ENCODE measurements at places on chromosomes 2 and 18. TPM values are rescaled to one million over a fixed set of nuclear protein-coding genes. Genes with fewer than 3 reads are reported as not detected.

GRCh38 chr2:215904101-215904500 is 109.2 kb downstream of the MREG start:
- no peaks in the 10 kb centered on the region for H3K4me1 ChIP-seq
- no peaks in the 10 kb centered on the region for H3K36me3 ChIP-seq
- no peak for DNase-seq

- H3K27me3 ChIP-seq = no peaks in the 10 kb centered on the region
- no peaks in the 10 kb centered on the region for H3K36me3 ChIP-seq
- H3K4me3 ChIP-seq = no peak overlapping the region
- H3K4me1 ChIP-seq = peaks cover 50% of the 10 kb centered on the region
- DNase-seq = no peak
These were observed 1.8 kb downstream of the TGFBRAP1 start for GRCh38 chr2:105327690-105328089.

DNA sequence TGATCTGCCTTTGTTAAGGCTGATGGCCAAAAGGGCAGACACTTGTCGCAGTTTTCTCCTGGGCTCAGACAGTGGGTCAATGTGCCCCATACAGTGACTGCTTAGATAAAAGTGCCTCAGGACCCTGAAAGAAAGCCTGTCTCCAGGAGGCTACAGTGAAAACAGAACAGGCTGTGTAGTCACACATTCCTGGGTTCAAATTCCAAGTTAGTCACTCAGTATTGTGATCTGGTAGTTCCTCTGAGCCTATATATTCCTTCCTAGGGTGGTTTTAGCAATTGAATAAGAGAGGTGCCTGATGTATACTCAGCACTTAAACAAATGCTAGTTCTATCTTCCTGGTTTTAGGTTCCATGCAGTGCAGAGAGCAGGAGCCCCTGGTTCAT is 54.4 kb downstream of the RPL37A start:
- no peak for DNase-seq
- no peaks in the 10 kb centered on the region for H3K27me3 ChIP-seq
- H3K4me1 ChIP-seq = peaks cover 62% of the 10 kb centered on the region
- H3K4me3 ChIP-seq = no peak overlapping the region

DNA sequence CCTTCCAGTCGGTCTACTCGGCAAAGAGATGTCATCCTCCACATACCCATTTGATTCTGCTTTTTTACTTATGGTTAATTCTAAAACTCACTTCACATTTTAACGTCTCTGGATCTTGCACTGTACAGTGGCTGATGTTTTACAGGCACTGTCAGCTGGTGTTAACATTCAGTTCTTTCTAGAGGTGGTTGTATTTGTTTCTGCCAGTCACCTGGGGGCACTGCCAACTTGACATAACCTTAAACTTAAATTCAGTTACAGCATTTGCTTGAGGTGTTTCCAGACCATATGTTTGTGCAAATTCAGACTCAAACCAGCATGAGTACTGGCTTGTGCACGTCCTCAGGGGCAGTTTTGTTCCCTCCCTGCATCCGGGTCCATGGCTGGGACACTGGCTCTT is 5.3 kb upstream of the TMEM185B start:
- DNase-seq = no peak
- no peak overlapping the region for H3K27ac ChIP-seq
- peaks cover 7% of the 10 kb centered on the region for H3K4me1 ChIP-seq
- no peak overlapping the region for H3K4me3 ChIP-seq

The PRSS56 gene
- not detected for total RNA-seq
